AG08395 (cell line): ENCODE measurements at places on chromosomes 5 and 9.
A peak's percentile ranks its signal among the peaks of the same experiment; 100 is the strongest.

- DNase-seq, result no peak
Observed at GRCh38 chr9:68530618-68531017, 10.1 kb downstream of the TMEM252 start.

DNA sequence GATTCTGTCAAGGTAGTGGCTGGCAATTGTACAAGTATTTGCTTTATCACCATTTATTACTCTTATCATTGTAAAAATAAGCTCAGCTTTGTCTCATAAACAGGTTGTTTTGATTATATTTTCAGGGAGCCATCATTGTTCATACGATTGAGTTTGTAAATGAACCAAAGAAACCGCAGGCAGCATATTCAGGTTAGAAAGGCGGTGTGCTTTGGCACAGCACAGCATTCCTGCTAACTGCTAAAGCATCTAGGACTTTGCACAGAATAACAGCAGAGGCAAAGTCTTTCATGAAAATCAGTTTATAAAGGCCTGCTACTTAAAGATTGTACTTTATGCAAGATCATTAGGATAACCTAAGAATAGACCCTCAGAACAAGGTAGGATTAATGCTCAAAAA, 281.5 kb upstream of the SLC24A2 start:
- no peak for DNase-seq

DNA sequence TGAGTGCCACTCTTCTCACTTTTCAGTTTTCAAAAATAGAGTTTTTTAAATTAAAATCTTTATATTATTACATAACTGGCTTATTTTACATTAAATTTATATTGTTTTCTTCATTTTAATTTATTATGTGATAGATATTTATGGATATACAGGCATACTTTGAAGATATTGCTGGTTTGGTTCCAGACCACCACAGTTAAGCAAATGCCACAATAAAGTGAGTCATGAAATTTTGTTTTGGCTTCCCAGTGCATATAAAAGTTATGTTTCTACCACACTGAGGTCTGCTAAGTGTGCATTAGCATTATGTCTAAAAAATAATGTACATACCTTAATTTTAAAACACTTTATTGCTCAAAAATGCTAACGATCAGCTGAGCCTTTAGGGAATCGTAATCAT, 47.4 kb downstream of the NDUFS4 start:
- peak; percentile 6 for DNase-seq

DNA sequence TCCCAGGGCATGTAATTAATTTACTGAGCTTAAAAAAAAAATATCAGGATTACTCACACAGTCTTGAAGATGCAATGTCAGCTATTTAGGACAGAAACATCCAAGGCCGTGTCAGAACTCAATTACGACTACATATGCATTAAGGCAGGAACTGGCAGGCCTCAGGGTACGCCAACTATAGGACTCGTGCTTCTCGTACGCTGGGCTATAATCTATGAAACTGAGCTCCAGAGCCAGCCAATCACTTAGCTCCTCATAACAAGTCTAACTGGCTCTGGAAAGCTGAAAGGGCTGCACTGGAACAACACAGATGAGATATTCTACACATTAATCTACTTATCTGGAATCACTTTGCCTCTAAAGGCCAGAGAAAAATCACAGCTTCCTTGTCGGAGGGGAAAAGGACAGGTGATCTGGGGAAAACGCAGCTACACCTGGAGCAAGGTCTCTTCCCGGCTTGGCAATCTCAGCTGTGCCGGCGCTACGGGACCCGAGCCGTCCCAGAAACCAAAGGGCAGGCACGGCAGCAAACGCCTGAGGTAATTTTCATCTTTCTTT, 212.0 kb downstream of the DEPDC1B start:
- peak; percentile 19 for DNase-seq

GRCh38 chr9:137316012-137316981, 14.2 kb upstream of the NRARP start:
- peak; percentile 57 for DNase-seq

DNA sequence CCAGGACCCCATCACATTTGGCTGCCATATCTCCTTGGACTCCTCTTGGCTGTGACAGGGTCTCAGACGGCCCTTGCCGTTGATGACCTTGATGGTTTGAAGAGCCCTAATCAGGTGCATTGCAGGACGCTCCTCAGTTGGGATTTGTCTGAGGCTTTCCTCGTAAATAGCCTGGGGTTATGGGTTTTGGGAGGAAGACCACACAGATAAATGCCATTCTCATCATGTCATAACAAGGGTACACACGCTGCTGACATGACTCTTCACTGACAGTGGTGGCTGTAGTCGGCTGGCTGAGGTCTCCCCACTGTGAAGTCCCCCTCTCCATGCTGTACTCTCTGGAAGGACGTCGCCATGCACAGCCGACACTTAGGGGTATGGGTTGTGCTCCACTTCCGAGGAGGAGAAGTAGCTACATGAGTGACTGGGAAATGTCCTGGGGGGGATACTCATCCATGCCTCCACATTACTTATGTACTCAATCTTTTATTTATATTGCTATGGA, 42.9 kb upstream of the SPTLC1 start:
- no peak for DNase-seq

DNA sequence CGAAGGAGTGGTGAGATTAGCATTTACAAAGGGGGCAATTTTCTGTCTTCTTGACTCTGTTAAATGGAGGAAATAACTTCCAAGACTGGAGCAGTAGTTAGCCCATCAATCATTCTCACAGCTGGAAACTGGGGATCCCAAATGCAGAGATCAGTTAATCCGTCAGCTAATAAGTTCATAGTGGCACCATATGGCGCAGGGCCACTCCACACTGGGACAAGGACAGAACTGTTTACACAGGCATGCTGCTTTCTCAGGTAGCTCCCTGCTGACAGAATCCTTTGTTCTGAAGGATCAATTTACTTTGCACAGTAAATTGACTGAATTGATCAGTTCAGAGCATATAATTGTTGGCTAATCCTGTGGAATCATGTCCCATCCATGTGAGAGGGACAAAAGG, 395.7 kb downstream of the TMEM161B start:
- no peak for DNase-seq

DNA sequence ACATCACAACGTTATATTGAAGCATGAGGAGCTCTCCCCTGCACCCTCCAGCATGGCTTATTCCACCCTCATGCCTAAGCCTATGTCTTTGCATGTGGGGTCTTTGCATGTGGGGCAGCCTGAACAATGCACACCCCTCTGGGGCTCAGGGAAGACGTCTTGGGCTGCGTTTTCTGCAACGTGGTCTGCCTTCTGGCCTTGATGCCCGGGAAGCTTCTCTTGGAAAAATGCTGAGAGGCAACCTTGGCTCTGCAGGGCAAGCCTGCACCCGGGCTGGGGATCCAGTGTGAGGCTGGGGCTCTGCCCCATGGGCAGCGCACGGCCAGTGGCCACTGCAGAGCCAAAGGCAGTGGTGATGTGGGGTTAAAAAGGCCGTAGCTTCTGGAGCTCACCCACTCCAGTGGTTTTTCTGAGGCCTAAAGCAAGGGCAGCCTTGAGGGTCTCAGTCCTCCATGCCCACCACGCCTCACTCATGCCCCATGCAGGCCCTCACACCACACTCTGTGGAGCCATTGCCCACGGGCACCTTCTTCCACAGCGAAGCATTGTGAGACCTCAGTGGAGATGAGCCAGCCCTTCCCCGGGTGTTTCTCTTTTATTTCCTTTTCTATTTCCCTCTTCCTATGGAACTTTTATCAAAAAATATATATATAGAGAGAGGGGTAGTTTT, 112.2 kb downstream of the MRPL36 start:
- DNase-seq, result no peak

GRCh38 chr9:83239747-83240146, 176.8 kb upstream of the RASEF start:
- no peak for DNase-seq

GRCh38 chr5:55982957-55983381, 11.8 kb downstream of the IL6ST start:
- no peak for DNase-seq

DNA sequence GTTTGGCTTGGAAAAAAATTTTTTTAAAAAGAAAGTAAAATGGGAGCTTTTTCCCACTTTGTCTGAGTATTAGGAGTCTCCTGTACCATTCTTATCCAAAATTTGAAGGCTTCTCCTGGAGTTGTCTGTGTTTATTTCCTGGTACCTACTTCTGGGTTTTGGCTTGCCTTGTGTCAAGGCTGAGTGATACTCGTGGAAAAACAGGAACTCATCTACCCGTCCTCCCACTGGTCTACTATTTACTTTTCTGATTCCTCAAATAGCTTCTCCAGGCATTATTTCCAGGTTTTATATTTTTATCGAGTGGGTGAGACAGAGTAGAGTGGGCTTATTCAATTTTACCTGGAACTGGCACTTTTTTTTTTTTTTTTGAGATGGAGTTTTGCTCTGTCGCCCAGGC, 99.4 kb downstream of the RMI1 start:
- no peak for DNase-seq

DNA sequence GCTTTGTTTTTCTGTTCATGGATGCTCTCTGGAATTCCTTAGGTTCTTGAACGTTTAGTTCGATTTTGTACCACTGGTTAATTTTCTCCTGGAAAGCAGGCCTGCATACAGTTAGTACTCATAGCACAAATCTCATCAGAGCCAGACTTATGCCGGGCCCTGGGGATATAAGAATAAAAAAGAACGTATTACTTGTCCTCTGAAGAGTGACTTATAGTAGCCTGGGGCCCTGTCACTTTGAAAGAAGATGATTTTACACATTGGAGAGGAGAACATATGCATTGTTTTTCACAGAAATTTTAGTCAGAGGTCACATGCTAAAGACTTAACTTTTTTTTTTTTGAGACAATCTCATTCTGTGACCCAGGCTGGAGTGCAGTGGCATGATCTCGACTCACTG, 50.3 kb downstream of the ZNF462 start:
- no peak for DNase-seq

GRCh38 chr9:81112627-81113452, 576.5 kb downstream of the TLE1 start:
- DNase-seq, result no peak

GRCh38 chr5:162091336-162091735, 23.8 kb downstream of the GABRG2 start:
- DNase-seq, result no peak

- DNase-seq, result peak; percentile 25
Observed at GRCh38 chr9:95091601-95092261, 225.8 kb downstream of the FANCC start.

DNA sequence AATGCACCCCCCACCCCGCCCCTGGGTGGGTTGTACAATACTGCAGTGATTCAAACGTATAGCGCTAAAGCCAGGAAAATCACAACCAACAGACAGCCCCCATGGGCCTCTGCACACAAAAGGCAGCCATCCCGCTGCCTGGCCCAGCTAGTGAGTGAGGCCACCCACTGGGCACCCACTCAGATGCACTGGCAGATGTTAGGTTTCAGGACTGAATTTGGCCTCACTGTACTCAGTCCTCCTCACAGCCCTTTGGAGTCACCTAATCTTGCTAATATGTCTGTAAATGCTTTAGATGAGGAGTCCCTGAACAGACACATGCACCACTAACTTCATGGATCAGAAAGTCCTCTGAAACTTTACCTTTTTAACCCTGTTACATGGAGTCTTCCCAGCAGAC, 87.7 kb downstream of the FSTL4 start:
- DNase-seq, result no peak

DNA sequence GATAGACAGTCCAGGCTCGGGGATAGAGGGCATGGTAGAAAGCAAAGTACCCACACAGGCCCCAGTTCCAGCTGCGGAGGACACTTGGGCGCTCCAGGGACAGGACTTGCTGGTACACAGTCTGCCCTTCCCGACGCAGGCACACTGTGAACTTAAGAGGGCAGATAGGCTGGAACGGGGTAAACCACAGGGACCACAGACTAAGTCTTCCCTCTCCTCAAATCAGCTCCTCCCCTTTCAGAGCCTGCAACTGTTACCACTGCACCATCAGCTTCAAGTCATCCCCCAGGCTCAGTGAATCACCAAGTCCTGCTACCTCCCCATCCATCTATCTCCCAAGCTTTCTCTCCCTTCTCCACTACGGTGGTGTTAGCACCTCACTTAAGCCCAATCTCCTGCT, 7.3 kb downstream of the GBA2 start:
- DNase-seq, result no peak

DNA sequence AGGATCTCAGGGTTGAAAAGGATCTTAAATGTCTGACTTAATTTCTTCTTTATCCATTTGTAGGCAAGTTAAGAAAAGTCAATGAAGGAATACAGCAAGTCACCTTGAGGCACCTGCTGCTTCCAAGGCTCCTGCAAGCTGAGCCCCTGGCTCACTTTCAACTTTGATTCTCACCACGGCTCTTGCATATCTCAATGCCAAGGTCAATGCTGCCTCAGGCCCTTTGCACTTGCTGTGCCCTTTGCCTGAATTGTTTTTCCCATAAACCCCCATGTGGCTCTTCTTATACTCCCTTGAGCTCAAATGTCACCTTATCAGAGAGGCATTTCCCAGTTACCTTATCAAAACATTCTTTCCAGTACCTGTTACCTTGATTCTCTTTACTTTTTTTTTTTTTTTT, 144.3 kb upstream of the RAPGEF1 start:
- DNase-seq, result no peak

GRCh38 chr9:87498046-87498810, 561 bp downstream of the DAPK1 start:
- DNase-seq, result peak; percentile 56

DNA sequence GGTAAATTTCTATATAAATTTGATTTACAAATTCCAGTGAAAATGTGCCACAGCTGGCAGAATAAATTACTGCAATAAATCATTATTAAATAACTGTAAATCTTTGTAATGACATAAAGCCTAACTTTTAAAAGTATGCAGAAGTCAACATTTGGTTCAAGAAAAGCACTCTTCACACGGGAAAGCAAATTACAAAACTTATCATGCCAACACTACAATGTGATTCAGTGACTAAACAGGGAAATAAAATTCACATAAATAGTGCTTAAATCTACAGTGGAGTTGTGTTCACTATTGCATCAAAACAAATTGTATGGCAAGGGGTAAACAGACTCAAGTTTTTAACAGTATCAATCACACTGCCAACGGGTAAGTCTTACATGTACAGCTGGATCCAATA, 117.2 kb downstream of the BNC2 start:
- no peak for DNase-seq

- no peak for DNase-seq
Observed at GRCh38 chr5:67393211-67393610, 196.6 kb upstream of the CD180 start.

GRCh38 chr5:109876941-109877669, 187.4 kb downstream of the MAN2A1 start:
- DNase-seq, result peak; percentile 52

DNA sequence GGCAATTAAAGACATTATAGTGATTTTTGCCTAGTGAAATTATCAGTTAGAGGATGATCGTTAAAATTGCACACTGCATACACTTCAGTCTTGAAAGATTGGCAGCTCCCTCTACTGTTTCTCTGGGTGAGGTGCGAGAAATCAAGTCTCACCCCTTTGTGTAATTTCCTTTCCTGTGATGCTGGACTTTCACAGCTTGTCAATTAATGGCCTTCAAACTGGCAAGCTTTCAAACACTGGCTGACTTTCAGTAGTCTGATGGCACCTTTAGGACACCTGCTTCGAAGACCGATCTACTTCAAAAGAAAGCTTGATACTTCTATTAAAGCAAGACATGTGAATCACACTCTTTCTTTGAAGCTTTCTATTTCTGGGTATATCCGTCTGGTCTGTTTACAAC, 706.7 kb upstream of the PTPRD start:
- no peak for DNase-seq

GRCh38 chr5:150389531-150390266, 23.0 kb downstream of the CD74 start:
- no peak for DNase-seq
